ENCODE measurements at places on chromosomes 7 and 10.

GRCh38 chr10:94859086-94859485 is 79.4 kb upstream of the CYP2C9 start:
- no peak for DNase-seq

DNA sequence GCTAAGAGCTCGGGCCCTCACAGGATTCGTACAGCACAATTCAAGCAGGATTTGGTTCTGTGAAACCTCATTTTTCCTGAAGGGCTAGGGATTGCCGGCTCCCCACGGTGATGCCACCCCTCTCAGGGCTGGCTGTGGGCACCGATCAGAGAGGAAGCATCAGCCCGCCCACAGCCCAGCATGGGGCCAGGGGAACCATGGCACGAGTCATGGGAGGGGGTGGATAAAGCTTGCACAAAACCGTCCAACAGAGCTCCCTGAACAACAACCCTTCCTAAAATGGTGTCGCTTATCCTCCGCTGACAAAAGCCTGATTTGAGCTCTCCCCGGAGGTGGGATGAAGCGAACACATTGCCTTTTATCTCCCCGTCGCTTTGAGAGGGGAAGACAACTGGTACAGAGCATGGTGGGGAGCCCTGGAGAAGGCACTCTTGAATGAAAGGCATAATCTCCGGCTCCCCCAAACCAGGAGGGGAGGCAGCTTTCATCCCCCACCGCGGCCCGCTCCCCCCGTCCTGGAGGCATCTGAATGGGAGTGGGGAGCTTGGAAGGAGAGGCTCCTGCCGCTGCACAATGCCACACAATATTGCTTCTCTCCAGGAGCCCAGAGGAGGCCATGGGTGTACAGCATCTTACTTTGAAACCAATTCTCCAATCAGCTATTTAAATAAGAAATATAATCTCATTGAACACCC is 144.0 kb downstream of the RPS24 start:
- no peak for DNase-seq

DNA sequence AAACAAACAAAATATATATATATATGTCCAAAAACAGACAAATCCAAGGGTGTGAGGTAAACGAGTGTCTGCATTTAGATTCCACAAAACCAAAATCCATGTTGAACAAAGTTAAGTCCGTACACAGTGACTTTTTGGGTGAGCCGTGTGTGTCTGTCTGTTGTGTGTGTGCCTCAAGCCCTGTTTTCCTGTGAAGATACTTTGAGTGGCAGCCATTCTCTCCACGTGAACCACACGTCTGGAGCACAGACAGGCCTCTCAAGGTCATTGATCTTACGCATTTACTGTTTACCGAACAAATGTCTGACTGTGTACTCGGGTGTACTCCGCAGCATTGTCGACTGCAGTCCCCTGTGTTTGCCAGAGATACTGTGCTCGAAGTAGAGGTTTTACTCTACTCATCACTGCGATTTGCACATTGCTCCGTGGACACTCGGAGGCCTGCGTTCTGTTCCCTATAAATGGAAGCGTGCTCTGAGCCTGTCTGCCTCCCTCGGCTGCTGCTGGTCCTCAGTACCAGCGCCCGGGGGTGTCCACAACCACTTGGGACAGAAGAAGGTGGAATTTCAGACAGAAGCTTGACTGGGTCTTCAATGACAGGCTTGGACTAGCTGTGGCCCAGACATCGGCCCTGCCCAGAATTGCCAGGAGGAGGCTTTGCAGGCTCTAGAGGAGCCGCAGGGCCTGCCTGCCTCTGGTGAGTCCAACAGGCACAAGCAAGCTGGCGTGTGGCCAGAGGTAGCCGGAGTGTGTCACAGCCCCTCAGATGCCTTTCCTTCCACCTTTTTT is 22.1 kb downstream of the CYP17A1 start:
- no peak for DNase-seq

- no peak for DNase-seq
These were observed 84.0 kb upstream of the ELMO1 start for GRCh38 chr7:37532636-37533035.

GRCh38 chr7:47179812-47180515 is 401.9 kb downstream of the TNS3 start:
- no peak for DNase-seq

- DNase-seq = no peak
These were observed 2.1 kb downstream of the COL13A1 start for GRCh38 chr10:69803809-69804208.

DNA sequence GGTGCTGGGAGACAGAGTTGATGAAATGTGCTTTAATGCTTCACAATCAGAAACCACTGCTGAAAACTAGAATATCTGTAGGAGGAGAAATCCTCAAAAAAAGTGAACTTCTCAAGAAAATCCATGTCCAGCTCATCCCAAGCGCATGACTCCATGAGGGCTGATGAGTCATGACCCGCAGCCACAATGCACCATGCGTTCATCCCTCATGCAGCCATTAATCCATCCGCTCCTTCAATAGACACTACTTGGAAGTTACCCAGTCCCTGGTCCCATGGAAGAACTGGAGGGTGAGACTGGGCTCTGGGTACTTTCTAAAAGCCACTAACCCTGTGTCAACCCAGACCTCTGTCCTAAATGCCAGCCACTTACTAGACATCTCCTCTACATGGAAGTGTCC is 24.4 kb downstream of the TMEM273 start:
- no peak for DNase-seq

DNA sequence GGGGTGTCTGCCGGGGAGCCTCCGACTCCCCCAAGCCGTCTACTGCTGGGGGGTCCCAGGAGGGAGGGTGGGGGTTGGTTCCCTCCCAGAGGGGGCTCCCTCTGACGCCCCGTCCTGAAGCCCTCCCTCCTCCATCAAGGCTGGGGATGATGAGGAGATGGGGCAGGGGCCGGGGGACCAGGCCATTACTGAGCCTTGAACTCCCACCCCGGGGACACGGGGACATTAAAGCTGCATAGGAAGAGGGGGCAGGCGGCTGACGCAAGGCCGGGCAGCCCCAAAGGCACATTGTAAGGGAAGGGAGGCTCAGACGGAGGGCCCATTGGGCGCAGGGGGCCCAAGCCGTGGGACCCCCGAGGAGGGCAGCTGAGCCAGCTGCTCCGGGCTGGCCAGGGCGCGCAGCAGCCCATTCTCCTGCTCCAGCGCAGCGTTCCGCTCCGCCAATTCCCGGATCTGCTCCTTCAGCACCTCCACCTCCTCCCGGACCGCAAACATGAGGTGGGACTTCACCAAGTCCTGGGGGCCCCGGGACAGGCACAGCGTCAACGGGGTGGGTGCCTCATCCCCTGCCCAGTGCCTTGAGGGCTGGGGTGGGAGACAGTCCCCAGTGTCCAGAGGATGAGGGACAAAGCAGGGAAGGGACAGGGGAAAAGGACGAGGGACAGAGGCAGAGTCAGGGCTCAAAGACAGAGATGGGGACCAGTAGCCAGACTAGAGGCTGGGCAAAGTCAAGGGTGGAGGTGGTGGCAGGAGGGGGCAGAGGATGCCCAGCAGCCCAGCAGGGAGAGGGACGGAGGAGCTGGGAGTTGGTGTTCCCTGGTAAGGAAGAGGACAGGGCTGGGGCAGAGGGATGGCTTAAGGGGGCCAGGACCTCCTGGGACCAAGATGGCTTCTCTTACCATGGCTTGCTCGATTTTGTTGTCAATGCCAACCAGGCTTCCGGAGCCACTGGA is 2.9 kb upstream of the SPACDR start:
- DNase-seq = no peak

DNA sequence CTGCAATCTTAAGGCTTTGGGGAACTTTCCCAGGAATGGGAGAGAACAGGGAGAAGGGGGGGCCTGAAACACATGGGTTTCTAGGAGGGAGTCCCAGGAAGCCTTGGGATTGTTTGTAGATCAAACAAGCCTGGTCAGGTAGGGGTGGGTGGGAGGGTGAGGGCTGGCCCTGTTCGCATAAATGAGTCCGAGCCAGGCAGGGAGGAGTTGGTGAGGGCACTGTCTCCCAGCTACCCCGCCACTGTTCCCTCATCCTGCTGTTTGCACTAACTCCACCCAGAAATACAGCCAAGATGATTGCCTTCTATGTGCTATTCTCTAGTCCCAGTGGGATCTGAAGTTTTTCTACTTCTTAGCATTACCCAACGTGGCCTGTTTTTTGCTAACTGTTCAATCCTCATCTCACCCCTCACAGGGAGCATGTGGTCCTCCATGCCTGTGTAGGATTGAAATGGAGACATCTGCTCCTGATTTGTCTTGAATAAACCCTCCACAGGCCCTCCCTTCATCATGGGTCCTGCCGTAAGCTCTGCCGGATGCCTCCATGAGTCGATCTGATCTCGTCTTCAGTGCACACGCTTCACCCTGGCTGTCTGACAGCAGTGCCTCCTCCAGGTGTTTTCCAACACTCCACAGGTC is 257.0 kb downstream of the COBL start:
- no peak for DNase-seq

DNA sequence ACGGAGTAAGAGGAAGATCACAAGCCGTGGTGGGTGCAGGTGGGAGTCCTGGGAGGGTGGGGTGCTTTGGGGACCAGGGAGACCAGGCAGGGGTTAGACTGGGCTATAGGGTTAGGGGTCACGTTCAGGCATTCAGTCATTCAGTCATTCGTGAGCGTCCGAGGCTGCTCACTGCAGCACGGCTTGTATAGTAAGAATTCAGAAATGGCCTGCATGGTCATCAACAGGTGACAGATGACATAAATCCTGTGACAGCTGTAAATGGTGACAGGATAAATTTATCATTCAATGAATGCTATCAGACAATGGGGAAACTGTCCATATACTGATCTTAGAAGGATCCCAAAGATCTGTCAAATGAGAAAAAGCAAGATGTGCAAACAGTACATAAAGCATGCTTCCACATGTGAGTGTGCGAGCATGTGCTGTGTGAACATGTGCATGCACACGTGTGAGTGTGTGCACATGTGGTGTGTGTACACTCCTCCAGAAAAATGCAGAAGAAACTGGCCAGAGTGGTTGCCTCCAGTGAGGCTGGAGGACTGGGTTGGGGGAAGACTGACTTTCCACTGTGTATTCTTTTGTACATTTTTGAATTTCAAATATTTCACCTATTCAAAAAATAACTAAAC is 32.0 kb upstream of the SMARCD3 start:
- no peak for DNase-seq

- DNase-seq = no peak
These were observed 731 bp downstream of the CHCHD3 start for GRCh38 chr7:133081119-133081598.

- no peak for DNase-seq
These were observed 43.9 kb upstream of the GRB10 start for GRCh38 chr7:50826371-50827172.

DNA sequence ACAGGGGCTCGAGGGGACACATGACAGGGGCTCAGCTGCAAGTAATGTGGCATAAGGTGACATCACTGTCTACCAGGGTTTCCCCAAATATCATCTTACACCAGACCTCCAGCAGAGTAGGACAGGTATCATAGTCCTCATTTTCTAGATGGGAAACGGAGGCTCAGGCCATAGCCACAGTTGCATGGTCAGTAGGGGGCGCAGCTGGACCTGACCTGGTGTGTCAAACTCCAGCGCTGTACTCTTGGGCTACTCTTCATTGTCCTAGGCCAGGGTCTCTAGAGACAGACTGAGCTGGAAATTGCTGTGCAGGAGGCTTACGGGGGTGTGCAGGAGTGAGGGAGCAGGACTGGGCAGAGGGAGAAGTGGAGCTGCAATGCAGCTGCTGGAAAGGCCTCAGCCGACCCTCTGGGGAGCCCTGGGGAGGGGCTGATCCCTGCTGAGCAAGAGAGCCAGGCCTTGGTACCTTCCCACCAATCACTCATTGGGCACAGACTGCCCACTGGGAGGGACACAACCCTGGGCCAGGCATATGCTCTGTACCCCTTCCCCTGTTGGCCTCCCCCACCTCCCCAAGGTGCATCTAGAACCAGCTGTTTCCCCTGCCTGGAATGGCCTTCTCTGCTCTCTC is 89.9 kb downstream of the CDH23 start:
- no peak for DNase-seq

GRCh38 chr10:19935176-19935575 is 118.9 kb downstream of the PLXDC2 start:
- DNase-seq = no peak

DNA sequence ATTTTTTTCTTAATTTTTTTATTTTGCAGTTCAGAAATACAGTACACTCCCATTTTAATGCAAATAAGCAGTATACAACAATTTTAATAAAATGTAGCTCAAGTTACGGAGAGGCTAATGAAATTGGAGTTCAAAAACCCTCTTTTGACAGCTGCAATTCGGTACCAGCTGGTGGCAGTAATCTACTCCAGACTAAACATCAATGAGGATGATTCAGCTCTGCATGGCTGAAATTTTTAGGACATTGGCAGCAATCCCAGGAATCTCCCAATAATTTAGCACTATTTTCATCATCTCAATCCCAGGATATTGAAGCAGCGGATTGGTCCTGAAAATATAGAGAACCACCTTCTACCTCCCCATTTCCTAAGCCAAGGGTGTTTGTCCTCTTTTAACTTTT is 278.8 kb downstream of the CACNA2D1 start:
- no peak for DNase-seq
